ENCODE measurements at places on chromosomes 7 and 10.

- H3K4me3 ChIP-seq, result no peak overlapping the region
- H3K36me3 ChIP-seq, result no peaks in the 10 kb centered on the region
- H3K4me1 ChIP-seq, result no peaks in the 10 kb centered on the region
- H3K27me3 ChIP-seq, result peaks cover 87% of the 10 kb centered on the region
Measured at GRCh38 chr7:119482209-119482608, 790.8 kb upstream of the KCND2 start.

- no peak for DNase-seq
- no peaks in the 10 kb centered on the region for H3K27me3 ChIP-seq
- H3K4me1 ChIP-seq, result peaks cover 9% of the 10 kb centered on the region
- no peak overlapping the region for H3K4me3 ChIP-seq
- no peak overlapping the region for H3K27ac ChIP-seq
- H3K36me3 ChIP-seq, result no peaks in the 10 kb centered on the region
Measured at GRCh38 chr10:28463141-28463540, 69.8 kb upstream of the WAC start.

DNA sequence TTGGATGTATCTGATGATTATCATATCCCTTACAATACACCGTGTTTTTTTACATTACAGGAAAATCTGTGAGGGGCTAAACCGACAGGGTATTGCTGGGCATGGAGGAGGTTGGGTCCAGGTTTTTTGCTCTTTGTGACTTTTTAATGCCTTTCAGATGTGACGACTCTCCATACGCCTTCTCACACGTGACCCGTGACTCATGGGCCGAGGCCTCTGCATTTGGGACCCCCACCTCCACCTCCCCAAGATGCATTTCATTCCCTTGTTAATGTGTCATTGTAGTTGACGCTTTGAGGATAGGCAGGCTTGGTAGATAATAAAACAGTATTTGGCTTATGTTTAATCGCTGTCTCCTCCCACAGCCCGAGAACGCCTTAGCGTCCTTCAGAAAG, 95.3 kb downstream of the CUX1 start:
- no peak for DNase-seq
- H3K36me3 ChIP-seq, result peaks cover 22% of the 10 kb centered on the region
- H3K4me3 ChIP-seq, result no peak overlapping the region
- H3K27me3 ChIP-seq, result no peaks in the 10 kb centered on the region

DNA sequence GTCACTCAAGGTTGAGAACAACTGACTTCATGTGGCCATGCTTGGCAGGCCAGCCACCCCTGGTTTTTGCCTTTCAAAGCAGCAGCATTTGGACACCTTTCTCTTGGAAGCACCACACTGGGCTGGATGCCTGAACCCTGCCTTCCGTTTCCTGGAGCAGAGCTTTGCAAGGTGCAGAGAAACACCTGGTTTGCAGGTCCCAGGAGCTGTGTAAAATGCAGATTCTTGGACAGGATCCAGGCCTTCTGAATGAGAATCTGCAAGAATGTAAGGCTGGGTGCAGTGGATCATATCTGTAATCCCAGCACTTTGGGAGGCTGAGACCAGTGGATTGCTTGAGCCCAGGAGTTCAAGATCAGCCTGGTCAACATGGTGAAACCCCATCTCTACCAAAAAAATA, 18.0 kb upstream of the DUSP5 start:
- no peaks in the 10 kb centered on the region for H3K27me3 ChIP-seq
- DNase-seq, result peak; percentile 33
- H3K27ac ChIP-seq, result no peak overlapping the region
- no peak overlapping the region for H3K4me3 ChIP-seq
- H3K4me1 ChIP-seq, result peaks cover 11% of the 10 kb centered on the region

- H3K36me3 ChIP-seq, result no peaks in the 10 kb centered on the region
- no peak overlapping the region for H3K27ac ChIP-seq
- H3K4me1 ChIP-seq, result peaks cover 6% of the 10 kb centered on the region
- H3K27me3 ChIP-seq, result peaks cover 71% of the 10 kb centered on the region
- H3K4me3 ChIP-seq, result no peak overlapping the region
Measured at GRCh38 chr10:26217396-26218086, 967 bp downstream of the GAD2 start.

- peak overlapping the region; percentile 2 for H3K4me3 ChIP-seq
- peaks cover 36% of the 10 kb centered on the region for H3K4me1 ChIP-seq
- peak; percentile 86 for DNase-seq
- H3K36me3 ChIP-seq, result peaks cover 6% of the 10 kb centered on the region
Measured at GRCh38 chr10:17527514-17528146, 73.2 kb upstream of the ST8SIA6 start.

GRCh38 chr10:132788180-132788830, 2.4 kb upstream of the NKX6-2 start:
- H3K27ac ChIP-seq, result no peak overlapping the region
- H3K4me3 ChIP-seq, result no peak overlapping the region
- DNase-seq, result no peak

Data from MCF 10A (cell line).